ENCODE measurements at places on chromosomes 2 and 18.

DNA sequence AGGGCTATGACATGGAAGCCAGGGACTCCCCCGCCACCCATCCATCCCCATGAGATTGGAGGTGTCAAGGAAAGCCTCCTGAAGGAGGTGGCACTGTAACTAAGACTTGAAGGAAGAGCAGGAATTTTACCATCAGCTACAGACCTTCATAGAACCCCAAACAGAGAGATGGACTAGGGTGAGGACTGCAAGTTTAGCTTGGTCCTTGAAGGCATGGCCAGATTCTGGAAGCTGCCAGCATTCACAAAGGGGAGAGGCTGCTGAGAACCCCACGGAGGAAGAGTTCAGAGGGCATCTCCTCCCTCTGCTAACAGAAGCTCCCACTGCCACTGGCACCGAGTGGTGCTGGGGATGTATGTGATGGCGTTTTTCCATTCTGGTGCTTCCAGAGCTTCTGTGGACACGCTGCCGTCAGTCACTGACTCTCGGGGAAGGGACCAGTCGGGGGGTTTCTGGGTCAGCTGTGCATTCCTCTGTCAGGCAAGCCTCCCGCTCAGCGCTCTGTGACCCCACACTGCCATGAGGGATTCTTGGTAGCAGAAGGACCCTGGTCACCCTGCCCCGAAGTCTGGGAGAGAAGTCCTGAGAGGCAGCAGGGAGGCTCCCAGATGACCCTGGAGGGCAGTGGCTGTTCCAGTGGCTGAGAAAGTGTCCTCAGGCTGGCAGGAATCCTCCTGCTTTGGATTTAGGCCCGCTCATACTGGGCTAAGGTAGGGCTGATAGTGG, 18.1 kb downstream of the TMEM185B start:
- DNase-seq: no peak

DNA sequence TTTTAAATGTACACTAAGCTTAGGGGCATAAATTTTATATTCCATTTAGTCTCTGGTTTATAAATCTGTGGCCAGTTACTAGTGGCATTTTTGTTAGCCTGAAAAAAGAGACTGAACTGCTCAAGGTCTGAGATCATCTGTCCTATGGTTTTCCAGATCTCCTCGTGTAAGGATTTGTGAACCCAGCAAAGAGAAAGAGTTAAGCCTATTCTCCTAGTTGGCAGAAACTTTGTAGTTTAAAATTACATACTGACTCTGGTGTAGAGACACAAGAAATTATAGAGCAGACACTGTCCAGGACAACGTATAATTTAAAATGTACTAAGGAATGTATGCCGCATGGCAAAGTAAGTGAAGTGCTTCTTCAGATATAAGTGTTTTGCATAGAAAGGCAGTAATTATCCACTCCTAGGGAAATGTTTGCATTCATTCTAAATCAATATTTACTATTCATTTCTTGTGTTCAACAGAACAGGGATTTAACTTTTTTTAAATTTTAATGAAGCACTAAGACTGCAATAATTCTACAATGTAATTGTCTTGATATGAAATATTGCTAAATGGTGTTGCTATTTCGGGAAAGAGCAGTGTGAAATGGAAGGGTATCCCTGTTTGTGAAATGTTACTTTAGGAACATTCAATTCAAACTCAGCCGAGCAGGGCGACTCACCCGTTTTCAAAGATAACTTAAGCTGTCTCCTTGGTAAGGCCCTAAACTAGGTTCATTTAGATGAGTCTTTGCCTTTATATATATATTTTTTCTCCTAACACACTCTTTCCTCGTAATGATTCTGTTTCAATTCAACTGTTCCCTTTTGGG, 508.4 kb upstream of the ZEB2 start:
- DNase-seq: no peak

- no peak for DNase-seq
These were observed 485.1 kb upstream of the SETBP1 start for GRCh38 chr18:44195394-44196140.

DNA sequence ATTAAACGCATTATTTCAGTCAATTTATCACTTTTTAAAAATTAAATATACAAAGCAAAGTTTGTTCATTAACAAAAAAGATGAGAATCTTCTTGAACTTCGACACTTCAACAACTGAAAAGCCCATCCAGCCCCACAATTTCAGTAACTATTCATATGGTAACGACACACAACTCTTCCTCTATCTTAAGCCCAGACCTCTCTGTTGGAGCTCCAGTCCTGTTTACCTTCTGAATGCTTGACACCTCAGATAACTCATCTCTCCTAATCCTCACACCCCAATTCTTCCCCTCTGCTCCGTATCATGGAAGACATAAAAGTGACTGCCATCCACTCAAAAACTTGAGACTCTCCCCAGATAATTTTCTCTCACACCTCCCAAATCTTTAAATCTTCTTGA, 12.6 kb downstream of the USP37 start:
- no peak for DNase-seq

GRCh38 chr2:126658319-126658904, 2.5 kb downstream of the GYPC start:
- DNase-seq: no peak

DNA sequence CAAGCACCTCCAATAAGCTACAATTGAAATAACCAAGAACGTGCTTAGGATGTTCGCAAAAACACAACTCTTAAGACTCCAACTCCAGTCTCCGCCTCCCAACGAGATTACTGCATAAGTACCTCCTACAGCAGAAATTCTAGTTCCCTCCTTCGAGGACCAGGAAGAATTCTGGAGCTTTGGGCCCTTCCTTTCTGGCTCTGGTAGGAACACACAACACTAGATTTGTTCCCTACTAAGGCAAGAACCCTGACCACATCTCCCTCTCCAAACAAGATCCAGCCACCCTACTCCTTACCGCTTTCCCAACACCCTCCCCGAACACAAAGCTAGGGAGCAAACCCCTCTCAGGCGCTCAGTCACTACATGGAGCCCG, 721 bp downstream of the ADAM17 start:
- peak; percentile 52 for DNase-seq

DNA sequence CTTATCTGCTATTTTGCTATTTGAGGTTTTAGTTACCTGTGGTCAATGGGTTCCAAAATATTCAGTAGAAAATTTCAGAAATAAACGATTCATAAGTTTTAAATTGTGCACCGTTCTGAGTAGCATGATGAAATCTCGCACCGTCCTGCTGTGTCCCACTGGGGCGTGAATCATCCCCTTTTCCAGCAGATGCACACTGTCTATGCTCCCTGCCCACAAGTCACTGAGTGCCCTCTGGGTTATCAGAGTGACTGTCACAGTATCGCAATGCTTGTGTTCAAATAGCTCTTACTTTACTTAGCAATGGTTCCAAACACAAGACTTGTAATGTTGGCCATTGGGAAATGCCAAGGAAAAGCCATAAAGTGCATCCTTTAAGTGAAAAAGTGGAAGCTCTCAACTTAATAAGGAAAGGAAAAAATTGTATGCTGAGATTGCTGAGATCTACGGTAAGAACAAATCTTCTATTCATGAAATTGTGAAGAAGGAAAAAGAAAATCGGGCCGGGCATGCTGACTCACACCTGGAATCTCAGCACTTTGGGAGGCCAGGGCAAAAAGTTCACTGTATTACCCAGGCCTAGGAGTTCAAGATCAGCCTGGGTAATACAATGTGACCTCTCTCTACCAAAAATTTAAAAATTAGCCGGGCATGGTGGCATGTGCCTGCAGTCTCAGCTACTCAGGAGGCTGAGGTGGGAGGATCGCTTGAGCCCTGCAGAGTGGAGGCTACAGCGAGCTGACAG, 13.3 kb downstream of the COL4A3 start:
- DNase-seq: no peak

DNA sequence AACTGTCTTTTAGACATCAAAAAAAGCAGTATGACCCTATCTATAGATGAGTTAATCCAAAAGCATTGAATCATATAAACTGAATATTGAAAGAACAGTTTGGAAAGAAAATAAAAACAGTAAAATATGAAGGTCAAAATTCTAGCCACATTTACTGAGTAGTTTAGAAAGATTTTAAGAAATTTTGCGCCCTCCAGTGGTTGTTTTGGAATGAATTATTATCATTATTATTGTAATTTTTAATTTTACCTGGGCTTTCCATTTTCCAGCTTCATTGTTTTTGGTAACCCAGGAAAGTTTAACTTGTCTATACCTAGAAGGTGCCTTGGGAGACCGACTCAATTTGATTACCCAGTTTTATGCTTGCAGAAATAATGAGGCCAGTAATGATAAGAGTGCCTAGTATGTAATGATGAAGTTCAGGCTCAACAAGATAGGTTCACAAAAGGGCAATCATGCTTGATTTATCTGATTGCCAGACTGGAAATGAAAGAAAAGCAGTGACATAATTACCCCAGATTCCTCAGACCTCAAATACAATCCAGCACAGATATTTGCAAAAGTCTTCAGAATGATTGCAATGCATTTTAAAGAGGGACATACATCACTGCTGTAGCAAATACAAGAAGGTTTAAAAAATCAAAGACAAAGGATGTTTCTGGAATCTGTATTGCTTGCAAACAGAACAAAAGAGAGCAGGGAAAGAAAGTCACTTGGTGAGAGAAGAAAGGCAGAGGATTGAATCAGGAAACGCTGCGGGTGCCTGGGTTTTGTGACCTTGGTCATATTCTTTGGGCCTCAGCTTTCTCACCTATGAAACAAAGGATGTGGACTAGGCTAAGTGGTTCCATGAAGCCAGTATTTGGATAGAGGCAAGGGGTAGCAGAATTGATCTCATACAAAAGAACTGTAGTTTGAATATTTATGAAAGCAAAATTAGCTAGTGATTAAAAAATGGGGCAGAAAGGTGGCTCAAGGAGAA, 153.8 kb downstream of the MAP2 start:
- DNase-seq: no peak

GRCh38 chr2:74735564-74735963, 81.5 kb downstream of the SEMA4F start:
- no peak for DNase-seq

- no peak for DNase-seq
These were observed 157.6 kb downstream of the ARL6IP6 start for GRCh38 chr2:152875701-152876695.

GRCh38 chr18:77647472-77647871, 397.8 kb downstream of the GALR1 start:
- DNase-seq: no peak

- DNase-seq: no peak
These were observed 60.6 kb upstream of the REV1 start for GRCh38 chr2:99550368-99550767.

DNA sequence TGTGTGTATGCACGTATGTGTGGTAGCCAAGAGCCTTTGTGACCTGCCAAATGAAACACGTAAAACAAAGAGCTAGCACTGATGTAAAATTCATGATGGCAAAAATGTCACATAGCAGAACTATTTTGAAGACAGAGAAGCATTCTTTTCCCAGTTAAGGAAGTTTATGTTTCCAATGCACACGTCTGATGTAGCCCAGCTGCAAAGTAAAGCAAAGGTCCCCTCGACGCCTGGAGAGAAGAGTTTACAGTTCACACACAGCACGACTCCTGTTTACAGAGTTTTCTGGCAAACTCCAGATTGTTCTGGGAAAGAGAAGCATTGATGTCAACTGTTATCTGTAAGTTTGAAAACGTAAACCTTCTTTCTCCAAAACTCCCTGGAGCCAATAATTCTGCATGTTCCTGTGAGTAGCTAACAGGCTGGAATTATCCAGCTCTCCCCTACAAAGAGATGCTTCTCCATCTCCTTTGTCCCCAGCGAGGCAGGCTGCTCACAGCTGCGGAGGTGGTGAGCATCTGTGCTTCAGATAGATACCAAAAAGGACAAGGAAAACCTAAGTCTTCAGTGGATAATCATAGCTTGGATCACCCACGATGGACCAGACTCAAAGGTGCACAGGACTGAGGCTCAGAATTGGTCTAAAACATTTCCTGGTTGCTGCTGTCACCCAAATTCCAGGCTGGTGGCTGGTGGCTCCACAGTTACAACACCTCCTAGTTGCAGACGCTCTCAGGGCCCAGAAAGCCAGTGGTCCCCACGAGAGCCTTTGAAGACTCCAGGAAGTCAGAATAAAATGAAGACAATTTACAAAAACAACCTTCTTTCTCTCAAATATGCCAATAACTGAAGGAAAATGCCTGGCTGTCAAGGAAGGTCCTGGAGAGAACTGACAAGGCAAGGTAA, 87.4 kb downstream of the COL6A3 start:
- no peak for DNase-seq

GRCh38 chr2:206442833-206443734, at the start of gene ADAM23:
Gene ADAM23, plus strand, starts transcription at chr2:206443532. Its CDS starts 335 bp downstream, at chr2:206443867.
- DNase-seq: no peak

DNA sequence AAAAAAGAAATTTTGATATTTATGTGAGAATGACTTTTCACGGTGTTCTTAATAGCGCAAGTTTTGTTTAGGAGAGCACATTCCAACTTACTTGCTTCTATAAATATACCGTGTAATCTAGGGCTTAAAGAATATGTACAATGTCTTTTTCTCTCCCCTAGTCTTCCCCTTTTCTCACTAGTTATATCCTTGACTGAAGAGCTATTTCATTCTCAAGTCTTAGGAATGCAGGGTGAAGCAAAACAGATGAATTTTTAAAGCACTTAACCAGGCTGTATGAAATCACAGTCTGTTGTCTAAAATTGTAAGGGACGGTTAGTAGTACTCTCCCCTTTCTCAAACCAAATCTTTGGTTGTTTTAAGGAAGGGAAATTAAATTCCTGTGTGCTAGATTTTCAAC, 29.6 kb upstream of the SLC30A6 start:
- DNase-seq: no peak

- DNase-seq: peak; percentile 80
These were observed 75.4 kb downstream of the FHOD3 start for GRCh38 chr18:36372903-36373311.

- no peak for DNase-seq
These were observed 10.7 kb upstream of the SLC14A1 start for GRCh38 chr18:45713239-45713638.

DNA sequence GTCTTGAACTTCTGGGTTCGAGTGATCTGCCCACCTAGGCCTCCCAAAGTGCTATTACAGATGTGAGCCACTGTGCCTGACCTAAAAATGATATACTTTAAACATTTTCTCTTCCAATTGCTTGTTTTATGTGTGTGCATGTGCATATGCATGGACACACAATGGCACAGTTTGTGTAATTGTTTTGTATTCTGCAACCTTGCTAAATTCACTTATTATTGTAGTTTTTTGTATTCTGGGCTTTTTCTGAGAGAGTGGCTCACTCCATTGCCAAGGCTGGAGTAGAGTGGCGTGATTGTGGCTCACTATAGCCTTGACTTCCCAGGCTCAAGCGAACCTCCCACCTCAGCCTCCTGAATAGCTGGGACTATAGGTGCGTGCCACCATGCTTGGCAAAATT, 8.1 kb downstream of the HAT1 start:
- no peak for DNase-seq

DNA sequence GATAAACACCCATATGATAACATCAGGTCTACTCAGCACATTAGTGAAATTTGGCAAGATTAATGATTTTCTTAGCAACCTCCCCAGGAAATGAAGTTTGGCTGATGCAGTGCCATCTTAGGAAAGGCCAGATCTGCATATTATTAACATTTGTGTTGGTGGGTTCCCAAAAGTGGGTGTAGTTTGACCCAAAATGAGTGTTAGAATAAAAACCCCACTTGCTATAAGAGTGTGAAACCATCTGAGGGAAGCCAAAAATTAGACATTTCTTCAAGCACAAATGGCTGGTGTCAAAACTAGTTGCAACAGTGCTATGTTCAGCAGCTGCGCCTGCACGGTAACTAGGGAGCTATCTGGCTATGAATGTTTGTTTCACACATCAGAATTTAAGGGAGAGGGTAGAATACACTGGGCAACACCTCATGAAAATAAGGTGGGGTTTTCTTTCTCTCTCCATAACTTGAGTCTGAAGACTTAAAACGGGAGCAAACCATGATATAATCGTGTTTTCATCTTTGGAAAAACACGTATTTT, 15.9 kb upstream of the CSRNP3 start:
- no peak for DNase-seq

Data from RCC 7860 (cell line).